Renal pelvis (tissue), 12 donors: ENCODE measurements at places on chromosomes 12 and 14. TPM values are rescaled to one million over a fixed set of nuclear protein-coding genes. Genes with fewer than 3 reads are reported as not detected.

Gene LRRIQ1
- polyA plus RNA-seq = 30.3 TPM

Gene NKX2-1
- polyA plus RNA-seq = not detected

Gene NGB
- polyA plus RNA-seq = not detected

Gene CYP46A1
- polyA plus RNA-seq = 1.7 TPM

Gene DNAJC22
- 24.5 TPM for polyA plus RNA-seq

DNA sequence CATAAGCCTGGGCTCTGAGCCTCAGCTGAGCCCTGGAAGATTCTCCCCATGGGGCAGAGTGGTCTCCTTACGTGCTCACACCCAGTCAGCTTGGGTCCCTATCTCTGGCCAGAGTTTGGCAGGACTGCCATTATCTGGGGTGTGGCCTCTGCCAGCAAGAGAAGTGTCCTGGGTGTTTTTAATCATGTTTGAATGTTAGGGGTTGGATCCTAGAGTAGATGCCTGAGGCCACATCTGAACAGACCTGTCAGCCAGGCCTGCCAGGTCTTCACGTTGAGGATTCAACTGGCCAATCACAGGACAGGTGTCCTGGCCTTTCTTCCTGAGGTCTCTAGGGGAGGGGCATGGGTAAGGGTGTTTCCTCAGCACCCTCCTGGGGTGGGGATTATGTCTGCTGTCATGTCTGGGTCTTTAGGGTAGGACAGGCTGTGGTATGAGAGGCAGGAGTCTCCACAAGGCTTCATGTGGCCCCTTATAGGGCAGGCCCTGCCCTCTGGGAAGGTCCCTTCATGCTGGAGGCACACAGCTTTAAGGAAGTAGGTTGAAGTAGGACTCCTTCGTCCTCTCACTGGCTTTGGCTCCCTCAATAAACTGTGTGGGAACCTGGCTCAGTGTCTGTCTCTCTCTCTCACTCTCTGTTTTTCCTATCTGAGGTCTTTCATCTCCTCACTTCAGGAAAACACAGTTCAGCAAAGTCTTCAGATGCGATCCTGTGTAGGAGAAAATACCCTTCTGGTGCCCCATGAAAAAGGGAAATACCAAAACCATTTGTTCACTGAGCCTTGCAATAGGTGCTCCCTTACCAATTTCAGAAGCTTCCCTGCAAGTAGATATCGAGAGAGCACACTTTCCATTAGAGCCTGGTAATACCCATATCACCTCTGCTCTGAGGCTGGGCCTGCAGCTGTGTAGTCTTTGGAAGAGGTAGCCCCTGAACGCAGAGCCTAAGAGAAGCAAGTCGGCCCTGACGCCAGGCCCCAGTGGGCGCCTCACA, 6.7 kb upstream of the FITM1 start:
- DNase-seq = no peak

DNA sequence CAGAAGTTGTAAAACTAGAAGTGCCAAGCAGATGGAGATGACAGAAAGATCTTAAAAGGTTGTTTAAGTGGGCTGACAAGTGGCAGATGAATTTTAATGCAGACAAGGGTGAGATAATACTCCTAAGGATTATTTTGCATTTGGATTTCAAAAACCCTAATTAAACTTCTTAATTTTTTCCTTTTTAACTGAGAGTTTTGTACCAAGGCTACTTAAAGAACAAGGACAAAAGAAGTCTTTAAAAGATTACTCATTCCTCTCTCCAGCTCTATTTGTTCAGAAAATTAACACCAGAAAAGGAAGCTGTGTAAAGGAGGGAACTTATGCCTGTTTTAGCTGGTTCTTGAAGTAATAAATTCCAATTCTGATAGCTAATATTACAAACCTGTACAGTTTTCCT, 275.4 kb downstream of the ETNK1 start:
- no peak for DNase-seq

GRCh38 chr14:66442953-66443571, 43.1 kb upstream of the CCDC196 start:
- DNase-seq = no peak

- no peak for DNase-seq
Measured at GRCh38 chr12:112908548-112908947, 1.8 kb downstream of the OAS1 start.

DNA sequence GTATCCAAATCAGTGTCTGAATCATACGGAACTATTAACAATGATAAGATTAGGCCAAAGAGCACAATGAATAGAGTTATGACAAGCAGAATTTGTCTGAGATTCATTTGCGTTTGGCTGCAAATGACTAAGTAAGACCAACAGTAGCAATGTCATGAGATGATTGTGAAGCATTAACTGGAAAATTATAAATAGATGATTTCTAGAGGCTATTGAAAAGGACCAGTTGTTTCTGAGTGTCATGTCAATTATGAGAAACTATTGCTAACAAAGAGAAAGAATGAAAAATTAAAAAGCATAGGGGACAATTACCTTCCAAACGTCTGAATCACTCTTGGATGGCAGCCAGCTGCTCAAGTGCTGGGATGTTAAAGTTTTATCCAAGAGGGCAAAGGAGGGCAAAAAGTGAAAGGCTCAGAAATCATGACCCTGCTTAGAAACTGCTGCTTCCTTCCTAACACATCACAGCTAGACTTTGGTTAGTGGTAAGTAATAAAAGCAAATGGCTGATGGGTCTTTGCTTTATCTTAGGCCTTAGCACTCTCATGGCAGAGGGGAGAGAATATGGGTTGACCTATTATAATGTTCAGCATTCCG, 89.0 kb downstream of the AKAP6 start:
- no peak for DNase-seq

DNA sequence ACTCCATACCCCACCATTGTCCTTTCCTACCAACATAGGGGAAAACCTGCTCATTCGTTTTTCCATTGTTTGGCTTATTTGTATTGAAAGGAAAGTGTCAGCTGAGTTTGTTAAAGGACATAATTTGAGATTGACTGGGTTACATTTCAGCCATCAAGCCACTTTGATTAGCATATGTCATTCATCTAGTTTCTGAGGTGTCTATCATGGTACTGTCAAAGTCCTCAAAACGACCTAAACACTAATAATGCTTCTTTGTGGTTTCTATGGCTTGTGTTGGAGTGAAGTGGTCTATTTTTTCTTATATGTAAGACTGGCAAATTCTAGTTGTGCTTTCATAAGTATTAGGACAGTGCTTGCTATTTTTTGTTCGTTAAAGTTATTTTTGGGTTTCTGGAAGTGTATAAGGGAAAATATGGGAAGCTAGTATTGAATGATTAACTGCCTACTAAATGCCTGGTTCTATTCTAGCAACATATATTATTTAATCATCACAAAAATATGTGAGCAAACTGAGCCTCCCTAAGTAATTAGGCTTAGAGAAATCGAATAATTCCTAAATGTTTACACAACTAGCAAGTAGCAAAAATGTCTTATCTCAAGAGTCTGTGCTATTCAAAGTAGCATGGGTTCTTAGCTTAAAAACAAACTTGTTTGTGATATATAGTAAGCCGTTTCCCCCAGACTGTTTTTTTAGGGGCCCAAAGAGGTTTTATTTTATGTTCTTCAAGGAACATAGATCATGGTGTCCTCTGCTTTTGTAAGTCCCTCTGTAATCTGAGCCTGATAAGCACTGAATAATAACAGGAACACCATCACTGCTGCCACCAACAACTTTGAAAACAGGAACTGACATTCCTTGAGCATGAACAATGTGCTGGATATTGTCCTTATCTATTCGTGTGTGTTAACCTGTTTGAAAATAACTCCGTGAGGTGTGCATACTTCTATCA, 67.1 kb downstream of the DERA start:
- DNase-seq = peak; percentile 61

DNA sequence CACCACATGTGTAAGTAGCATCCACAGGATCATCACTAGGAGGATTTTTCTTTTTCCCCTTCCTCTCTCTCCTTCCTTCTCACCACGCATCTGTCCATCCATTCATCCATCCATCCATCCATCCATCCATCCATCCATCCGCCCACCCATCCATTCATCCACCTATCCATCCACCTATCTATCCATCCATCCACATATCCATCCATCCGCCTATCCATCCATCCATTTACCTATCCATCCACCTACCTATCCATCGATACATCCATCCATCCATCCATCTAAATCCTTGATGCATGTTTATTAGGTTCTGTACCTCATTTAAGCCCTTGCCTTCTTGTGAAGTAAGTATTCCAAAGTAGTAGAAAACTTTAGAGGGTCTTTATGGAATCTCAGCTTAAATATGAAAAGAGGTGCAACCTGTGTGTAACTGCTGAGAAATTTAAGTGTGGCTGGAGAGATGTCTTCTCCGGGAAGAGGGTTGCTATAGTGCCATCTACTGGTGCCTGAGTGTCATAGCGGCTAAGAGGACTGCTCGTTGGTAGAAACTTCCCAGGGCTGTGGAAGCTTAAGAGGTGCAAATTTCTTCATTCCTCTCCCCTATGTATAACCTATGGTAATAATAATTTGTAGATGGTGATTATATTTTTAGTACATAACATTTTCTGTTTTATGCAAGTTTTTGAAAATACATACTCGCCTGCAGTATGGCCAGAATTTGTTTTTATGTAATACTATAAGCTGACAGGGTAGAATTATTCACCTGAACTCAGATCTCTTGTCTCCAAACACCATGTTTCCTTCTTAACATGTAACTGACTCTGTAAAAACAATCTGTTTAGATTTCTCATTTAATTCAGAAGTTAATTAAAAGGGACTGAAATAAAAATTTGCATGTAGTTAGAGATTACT, 46.0 kb downstream of the MYO1H start:
- peak; percentile 52 for DNase-seq

DNA sequence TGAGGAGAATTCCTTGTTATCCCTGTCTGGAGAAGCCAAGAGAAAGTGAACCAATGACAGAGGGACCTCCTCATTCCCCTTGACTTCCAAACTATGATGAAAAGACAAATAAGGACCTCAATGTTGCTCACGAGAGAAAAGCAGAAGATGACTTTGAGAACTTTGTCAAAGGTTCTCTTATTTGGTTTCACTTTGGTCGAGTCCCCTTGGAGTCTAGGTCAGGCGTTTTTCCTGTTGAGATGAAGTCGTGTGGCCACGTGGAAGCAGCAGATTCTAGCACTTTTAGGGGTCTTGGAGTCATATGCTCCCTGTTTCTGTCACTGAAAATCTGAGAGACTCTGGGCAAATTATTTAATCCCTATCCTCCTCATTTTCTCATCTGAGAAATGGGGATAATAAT, 33.8 kb upstream of the COL2A1 start:
- no peak for DNase-seq

DNA sequence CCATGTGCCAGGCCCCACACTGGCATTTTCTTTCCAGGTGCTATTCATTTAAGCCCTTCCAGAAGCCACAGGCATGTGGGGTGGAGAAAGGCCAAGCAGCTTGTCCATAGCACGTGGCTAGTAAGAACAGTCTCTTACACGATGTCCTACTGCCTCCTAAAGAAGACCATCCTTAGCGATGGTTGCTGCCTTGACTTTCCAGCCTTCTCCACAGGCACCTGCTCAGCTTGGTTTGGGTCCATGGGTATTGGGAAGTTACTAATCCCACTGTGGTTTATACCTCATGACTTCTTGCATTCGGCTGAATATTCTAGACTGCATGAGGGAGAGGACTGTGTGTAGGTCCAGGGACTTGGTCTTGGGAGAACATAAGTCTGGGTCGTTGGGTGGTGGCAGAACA, 49.2 kb downstream of the NINJ2 start:
- no peak for DNase-seq

- no peak for DNase-seq
Measured at GRCh38 chr14:32932914-32933628, 5.6 kb upstream of the NPAS3 start.

- DNase-seq = no peak
Measured at GRCh38 chr14:38593476-38593875, 337.6 kb upstream of the CLEC14A start.

GRCh38 chr12:124194264-124194892, 100.5 kb upstream of the RFLNA start:
- no peak for DNase-seq

DNA sequence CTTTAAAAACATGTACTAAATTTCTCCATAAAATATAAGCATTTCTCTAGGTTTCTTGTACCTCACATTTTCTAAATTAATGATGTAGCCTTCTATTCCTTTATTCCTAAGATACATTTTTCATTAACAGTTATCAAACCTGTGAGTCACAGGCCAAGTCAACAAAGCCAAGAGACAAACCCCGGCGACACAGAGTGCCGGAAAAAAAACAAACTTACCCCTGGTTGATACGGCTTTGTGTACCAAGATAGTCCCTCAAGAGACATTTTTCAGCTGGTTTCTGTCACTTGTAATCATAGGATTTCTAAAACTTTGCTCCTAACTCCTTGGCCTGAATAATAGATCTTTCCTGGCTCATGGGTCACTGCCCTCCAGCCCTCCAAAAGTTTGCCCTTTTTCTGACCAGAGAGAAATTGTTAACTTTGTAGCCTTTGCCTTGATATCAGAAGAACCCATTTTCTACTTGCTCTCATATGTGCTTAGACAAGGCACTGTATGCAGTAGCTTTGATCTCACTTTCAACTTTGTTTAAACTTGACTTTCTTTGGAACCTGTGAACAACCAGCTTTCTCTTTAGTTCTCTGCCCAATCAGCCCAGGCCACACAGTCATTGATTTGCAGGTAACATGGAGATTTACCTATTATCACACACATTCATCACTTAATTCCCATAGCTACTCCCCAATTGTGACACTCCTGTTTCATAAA, 172.2 kb downstream of the PRKD1 start:
- no peak for DNase-seq

DNA sequence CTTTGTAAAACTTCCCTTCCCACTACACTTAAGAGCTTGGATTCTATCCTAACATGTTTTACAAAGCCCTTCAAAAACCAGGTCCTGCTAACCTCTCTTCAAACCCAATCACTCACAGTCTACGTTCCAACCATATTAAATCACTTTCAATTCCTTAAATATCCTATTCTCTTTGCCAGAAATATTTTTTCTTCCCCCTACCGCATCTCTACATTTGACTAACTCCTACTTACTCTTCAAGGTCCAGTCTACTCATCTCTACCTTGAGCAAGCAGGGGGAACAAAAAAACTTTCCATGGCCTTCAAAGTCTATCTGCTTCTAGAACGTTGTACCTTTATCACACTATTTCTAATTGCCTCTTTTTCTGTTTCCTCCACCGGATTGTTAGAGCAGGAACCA, 6.1 kb downstream of the ERGIC2 start:
- DNase-seq = no peak

DNA sequence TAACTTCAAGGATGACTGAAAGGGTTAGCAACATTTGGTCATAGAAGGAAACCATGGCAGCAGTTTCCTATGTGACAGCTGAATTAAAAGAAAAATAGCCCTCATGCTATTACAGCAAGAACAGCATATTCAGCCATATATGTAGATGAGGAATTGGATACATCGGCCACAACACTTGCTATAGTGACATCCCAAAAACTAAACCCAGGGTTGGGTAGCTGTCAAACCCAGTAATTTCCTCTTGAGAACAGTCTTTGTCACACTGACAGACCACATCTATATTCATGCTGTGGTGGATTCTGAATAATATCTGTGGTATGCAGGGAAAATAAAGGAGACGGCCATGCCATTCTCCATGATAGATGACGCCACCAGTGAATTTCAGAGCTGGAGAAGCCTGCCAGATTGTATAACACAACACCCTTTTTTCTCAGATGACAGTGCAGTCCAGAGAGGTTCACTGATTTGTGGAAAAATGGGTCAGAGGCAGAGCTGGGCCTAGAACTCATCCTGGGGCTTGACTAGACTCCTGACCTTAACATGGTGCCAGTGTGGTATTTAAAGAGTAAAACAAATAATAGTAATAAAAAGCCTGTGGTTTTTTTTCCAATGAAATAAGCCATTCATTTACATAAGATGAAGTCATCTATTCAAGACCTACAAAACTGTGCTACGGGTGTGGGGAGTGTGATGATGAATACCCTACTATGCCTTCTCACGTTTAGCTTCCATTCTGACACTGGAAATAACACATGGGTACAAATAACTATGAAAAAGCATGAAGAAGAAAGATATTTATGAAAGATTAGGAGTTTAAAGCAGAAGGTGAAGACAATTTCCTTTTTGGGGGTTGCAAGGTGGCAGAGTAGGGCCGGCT, 32.3 kb downstream of the EFCAB11 start:
- no peak for DNase-seq
